ENCODE measurements at places on chromosomes 3 and 15. TPM values are rescaled to one million over a fixed set of nuclear protein-coding genes. Genes with fewer than 3 reads are reported as not detected.

Gene BFSP2
- total RNA-seq: not detected

- no peaks in the 10 kb centered on the region for H3K27me3 ChIP-seq
- DNase-seq: no peak
- no peaks in the 10 kb centered on the region for H3K4me1 ChIP-seq
- H3K27ac ChIP-seq: no peak overlapping the region
These were observed 29.8 kb downstream of the GNB4 start for GRCh38 chr3:179421500-179421899.

- H3K4me3 ChIP-seq: peak overlapping the region; percentile 90
- no peak for DNase-seq
- peaks cover 52% of the 10 kb centered on the region for H3K4me1 ChIP-seq
- peak overlapping the region; percentile 90 for H3K27ac ChIP-seq
These were observed 1.6 kb downstream of the FBXL22 start for GRCh38 chr15:63598473-63599400.

Gene SUSD5
- total RNA-seq: 0.34 TPM

Gene PRSS50
- total RNA-seq: not detected

GRCh38 chr3:105618556-105618955, 250.3 kb downstream of the CBLB start:
- no peak for DNase-seq
- no peaks in the 10 kb centered on the region for H3K27me3 ChIP-seq
- H3K36me3 ChIP-seq: no peaks in the 10 kb centered on the region
- no peaks in the 10 kb centered on the region for H3K4me1 ChIP-seq

GRCh38 chr3:148081926-148082325, 615.8 kb upstream of the AGTR1 start:
- no peak overlapping the region for H3K27ac ChIP-seq
- no peaks in the 10 kb centered on the region for H3K4me1 ChIP-seq
- no peaks in the 10 kb centered on the region for H3K27me3 ChIP-seq
- no peak overlapping the region for H3K4me3 ChIP-seq
- no peaks in the 10 kb centered on the region for H3K36me3 ChIP-seq
- DNase-seq: no peak

Gene ARGFX
- total RNA-seq: not detected

DNA sequence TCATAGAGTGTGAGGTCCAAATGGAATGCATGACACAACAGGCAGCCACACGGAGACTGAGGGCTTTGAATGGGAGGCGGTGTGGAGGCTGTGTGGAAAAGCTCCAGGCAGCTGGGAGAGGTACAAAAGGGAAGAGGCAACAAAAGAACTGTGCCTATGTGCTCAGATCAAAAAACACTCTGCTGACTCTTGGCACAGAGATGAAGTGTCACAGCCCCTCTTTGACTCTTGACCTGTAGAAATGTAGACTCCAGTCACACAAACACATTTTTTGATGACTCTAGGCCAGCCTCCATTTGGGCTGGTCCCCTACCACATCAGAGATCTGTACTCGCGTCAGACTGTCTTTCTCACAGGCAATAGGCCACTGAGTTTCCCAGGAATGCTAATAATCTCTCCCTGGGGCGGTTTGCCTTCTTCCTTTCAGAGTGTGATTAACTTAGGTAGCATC, 456.0 kb downstream of the TUSC7 start:
- no peak for DNase-seq
- no peaks in the 10 kb centered on the region for H3K36me3 ChIP-seq
- no peak overlapping the region for H3K4me3 ChIP-seq

Gene THPO
- 1.7 TPM for total RNA-seq

- H3K27ac ChIP-seq: no peak overlapping the region
- H3K4me1 ChIP-seq: no peaks in the 10 kb centered on the region
- no peak for DNase-seq
- no peak overlapping the region for H3K4me3 ChIP-seq
- no peaks in the 10 kb centered on the region for H3K36me3 ChIP-seq
These were observed 240.1 kb upstream of the IGF1R start for GRCh38 chr15:98408231-98408630.

DNA sequence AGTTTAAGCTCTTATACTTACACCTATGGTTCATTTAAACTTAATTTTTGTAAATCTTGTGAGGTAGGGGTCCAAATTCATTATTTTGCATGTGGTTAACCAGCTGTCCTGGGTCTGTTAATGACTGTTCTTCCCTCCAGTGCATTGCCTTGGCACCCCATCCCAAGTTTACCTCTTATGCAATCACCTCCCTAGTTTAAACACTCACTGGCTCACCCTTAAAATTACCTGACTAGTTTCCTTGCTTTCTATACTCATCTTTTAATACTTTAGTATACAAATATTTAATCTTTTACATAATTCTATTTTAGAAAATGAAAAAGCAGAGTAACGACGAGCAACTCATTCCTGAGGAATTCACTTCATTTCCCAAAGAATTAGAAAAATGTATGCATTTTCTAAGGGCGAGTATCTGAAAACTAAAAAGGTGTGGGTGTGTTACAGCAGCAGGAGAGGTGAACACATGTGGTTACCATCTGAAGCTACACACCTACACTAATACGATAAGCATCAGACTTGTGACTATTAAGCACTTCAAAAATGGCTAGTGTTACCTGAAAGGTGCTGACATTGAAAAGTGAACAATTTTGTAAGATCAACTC, 33.7 kb downstream of the TJP1 start:
- DNase-seq: no peak
- H3K27me3 ChIP-seq: no peaks in the 10 kb centered on the region
- no peaks in the 10 kb centered on the region for H3K36me3 ChIP-seq
- no peak overlapping the region for H3K27ac ChIP-seq
- peaks cover 11% of the 10 kb centered on the region for H3K4me1 ChIP-seq

Measured in psoas muscle (tissue), 8 donors.